Mesangial cell (primary cell): ENCODE measurements at places on chromosomes 7 and 10. TPM values are rescaled to one million over a fixed set of nuclear protein-coding genes. Genes with fewer than 3 reads are reported as not detected.

The OR9A2 gene
- total RNA-seq, result not detected in 2 replicates

The RBP4 gene
- 0.49 and 0.63 TPM in 2 replicates for total RNA-seq

The CPXM2 gene
- under 0.01 and 0.16 TPM in 2 replicates for total RNA-seq

The CTAGE8 gene
- 0.38 and 1.6 TPM in 2 replicates for total RNA-seq

The GIMAP8 gene
- not detected in 2 replicates for total RNA-seq

The SPDYE2 gene
- total RNA-seq, result not detected in 2 replicates

The STEAP2 gene
- total RNA-seq, result 1.3 and 3.3 TPM in 2 replicates

The NME8 gene
- not detected in 2 replicates for total RNA-seq

The FRMD4A gene
- 24.0 and 41.1 TPM in 2 replicates for total RNA-seq

The NCF1 gene
- 0.63 and 2.0 TPM in 2 replicates for total RNA-seq

The ERVW-1 gene
- not detected in 2 replicates for total RNA-seq

The ITGA8 gene
- 0.25 TPM in 1 of 2 replicates, not detected in the other for total RNA-seq

The TYW1B gene
- 0.76 and 0.98 TPM in 2 replicates for total RNA-seq

The KCP gene
- 0.98 and 17.7 TPM in 2 replicates for total RNA-seq

The ANK3 gene
- 6.5 and 14.2 TPM in 2 replicates for total RNA-seq

The ITIH5 gene
- 0.98 and 3.8 TPM in 2 replicates for total RNA-seq

The AZGP1 gene
- 0.49 TPM in 1 of 2 replicates, not detected in the other for total RNA-seq

The FGFR2 gene
- 0.16 and 6.8 TPM in 2 replicates for total RNA-seq

The MICALL2 gene
- total RNA-seq, result 14.7 and 20.7 TPM in 2 replicates

The ICA1 gene
- 3.3 and 9.9 TPM in 2 replicates for total RNA-seq

The HOXA10 gene
- total RNA-seq, result 45.8 and 54.5 TPM in 2 replicates

The TPST1 gene
- total RNA-seq, result 18.6 and 28.8 TPM in 2 replicates

The CREB5 gene
- 14.7 and 22.2 TPM in 2 replicates for total RNA-seq

The CHST3 gene
- total RNA-seq, result 31.9 and 45.5 TPM in 2 replicates

The CUBN gene
- total RNA-seq, result 0.16 and 0.25 TPM in 2 replicates

The CRYGN gene
- total RNA-seq, result 1.3 TPM in 1 of 2 replicates, not detected in the other

The C7orf33 gene
- total RNA-seq, result not detected in 2 replicates

The TFEC gene
- total RNA-seq, result not detected in 2 replicates

The ZNF239 gene
- 3.2 and 3.7 TPM in 2 replicates for total RNA-seq

The GDF10 gene
- 0.13 TPM in 1 of 2 replicates, not detected in the other for total RNA-seq

The LIPJ gene
- under 0.01 TPM in 1 of 2 replicates, not detected in the other for total RNA-seq

The SEMA3E gene
- total RNA-seq, result 0.65 and 1.6 TPM in 2 replicates

The PIK3AP1 gene
- total RNA-seq, result 3.6 and 11.2 TPM in 2 replicates

The AVPI1 gene
- 9.3 and 12.3 TPM in 2 replicates for total RNA-seq

The CHRM2 gene
- 2.9 and 14.5 TPM in 2 replicates for total RNA-seq

The PCDH15 gene
- under 0.01 and 0.51 TPM in 2 replicates for total RNA-seq

The ASAH2B gene
- 2.5 and 3.7 TPM in 2 replicates for total RNA-seq

The SUN3 gene
- 0.51 TPM in 1 of 2 replicates, not detected in the other for total RNA-seq

The ZNF92 gene
- 3.3 and 7.7 TPM in 2 replicates for total RNA-seq

The ATG9B gene
- total RNA-seq, result under 0.01 and 0.33 TPM in 2 replicates

The LAMB1 gene
- 241 and 438 TPM in 2 replicates for total RNA-seq

The IFIT5 gene
- total RNA-seq, result 8.6 and 8.8 TPM in 2 replicates

The AGBL3 gene
- total RNA-seq, result 0.49 and 0.89 TPM in 2 replicates

The PLA2G12B gene
- total RNA-seq, result not detected in 2 replicates

The LIPK gene
- total RNA-seq, result not detected in 2 replicates

The NKX2-3 gene
- total RNA-seq, result not detected in 2 replicates

The TAS2R5 gene
- total RNA-seq, result 1.1 TPM in 1 of 2 replicates, not detected in the other

The FKBP9 gene
- total RNA-seq, result 91.4 and 175 TPM in 2 replicates

The ADIRF gene
- 0.33 and 0.63 TPM in 2 replicates for total RNA-seq

The GAD2 gene
- not detected in 2 replicates for total RNA-seq

The LRRC4 gene
- 0.16 and 1.0 TPM in 2 replicates for total RNA-seq

The ZNF786 gene
- total RNA-seq, result 2.8 and 9.0 TPM in 2 replicates

The C10orf53 gene
- not detected in 2 replicates for total RNA-seq

The WEE2 gene
- not detected in 2 replicates for total RNA-seq
